GM23338 (cell line): ENCODE measurements at places on chromosomes 16 and 17. TPM values are rescaled to one million over a fixed set of nuclear protein-coding genes. Genes with fewer than 3 reads are reported as not detected.
A peak's percentile ranks its signal among the peaks of the same experiment; 100 is the strongest.

- DNase-seq: no peak
Measured at GRCh38 chr16:31002250-31002700, 8.2 kb downstream of the STX1B start.

DNA sequence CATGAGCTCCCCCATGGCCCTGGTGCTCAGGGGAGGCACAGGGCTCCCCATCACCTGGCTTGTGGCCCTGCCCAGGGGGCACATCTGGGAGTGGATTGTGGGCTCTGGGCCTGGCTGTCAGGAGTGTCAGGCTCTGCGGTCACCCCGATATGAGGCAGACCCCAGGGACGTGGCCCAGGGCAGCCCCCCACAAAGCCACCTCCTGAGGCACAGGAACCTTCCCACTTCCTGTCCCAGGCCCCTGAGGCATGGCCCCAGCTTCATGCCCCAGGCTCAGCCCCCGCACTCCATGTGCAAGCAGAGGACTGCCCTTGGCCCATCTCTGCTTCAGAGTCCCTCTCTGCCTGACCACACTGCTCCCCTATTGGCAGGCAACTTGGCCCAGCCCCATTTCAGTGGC lies 160.3 kb downstream of the PCTP start:
- no peak for DNase-seq

GRCh38 chr16:31440516-31441184 lies 1.9 kb downstream of the ZNF843 start:
- no peak for DNase-seq

GRCh38 chr17:31596382-31597323 lies 205.2 kb downstream of the RAB11FIP4 start:
- peak; percentile 32 for DNase-seq

DNA sequence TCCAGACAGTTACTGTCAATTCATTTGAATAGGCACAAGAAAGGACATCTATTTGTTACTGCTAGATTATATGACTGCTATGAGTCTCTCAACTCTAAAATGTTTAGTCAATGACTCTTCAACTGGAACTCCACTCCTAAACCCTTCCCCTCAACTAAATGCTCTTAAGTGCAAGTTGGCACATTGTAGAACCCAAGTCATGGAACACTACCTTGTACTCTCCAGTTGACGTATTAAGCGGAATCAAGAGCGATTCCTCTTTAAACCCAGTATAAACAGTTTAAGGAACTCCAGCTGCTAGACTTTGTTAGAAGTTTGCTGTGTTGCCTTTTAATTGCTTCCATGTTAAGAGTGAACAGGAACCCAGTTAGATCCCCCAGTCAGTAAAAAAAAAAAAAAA lies 44.6 kb downstream of the STH start:
- no peak for DNase-seq

DNA sequence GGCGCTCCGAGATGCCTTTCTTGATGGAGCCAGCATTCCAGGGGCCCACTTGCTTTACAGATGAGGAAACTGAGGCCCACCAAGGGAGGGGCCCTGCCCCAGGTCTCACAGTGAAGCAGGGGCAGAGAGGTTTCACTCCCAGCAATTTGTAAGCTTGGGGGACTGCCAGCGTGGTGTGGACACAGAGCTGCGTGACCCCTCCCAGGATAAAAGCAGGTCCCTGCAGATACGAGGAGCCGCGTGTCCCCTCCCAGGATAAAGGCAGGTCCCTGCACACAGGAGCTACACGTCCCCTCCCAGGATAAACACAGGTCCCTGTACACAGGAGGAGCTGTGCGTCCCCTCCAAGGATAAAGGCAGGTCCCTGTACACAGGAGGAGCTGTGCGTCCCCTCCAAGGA lies 11.7 kb downstream of the JPH3 start:
- no peak for DNase-seq

- DNase-seq: no peak
Measured at GRCh38 chr16:9070254-9070653, 21.2 kb upstream of the HAPSTR1 start.

DNA sequence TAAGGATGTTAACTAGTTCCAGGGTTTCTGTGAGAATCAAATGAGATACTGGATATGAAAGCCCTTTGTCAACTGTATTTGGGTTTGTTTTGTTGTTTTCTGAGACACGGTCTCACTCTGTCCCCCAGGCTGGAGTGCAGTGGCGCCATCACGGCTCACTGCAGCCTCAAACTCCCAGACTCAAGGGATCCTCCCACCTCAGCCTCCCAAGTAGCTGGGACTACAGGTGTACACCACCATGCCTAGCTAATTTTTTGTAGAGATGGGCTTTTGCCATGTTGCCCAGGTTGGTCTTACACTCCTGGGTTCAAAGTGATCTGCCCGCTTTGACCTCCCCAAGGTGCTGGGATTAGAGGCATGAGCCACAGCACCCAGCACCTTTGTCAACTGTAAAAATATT lies 8.9 kb downstream of the SUPT4H1 start:
- DNase-seq: no peak

ADAD2 gene
- total RNA-seq: 1.5 and 4.5 TPM in 2 replicates

GRB7 gene
- 23.1 and 28.9 TPM in 2 replicates for total RNA-seq

SPIRE2 gene
- total RNA-seq: 10.1 and 15.2 TPM in 2 replicates
